Stimulated activated CD4-positive, alpha-beta T cell treated with anti-CD3 and anti-CD28 coated beads, TNF-alpha, amount 100 ng/mL, for 48 hours (primary cell): ENCODE measurements at places on chromosomes 12 and 14.

- peak; percentile 59 for DNase-seq
Observed at GRCh38 chr12:52156757-52157565, 34.9 kb downstream of the KRT80 start.

DNA sequence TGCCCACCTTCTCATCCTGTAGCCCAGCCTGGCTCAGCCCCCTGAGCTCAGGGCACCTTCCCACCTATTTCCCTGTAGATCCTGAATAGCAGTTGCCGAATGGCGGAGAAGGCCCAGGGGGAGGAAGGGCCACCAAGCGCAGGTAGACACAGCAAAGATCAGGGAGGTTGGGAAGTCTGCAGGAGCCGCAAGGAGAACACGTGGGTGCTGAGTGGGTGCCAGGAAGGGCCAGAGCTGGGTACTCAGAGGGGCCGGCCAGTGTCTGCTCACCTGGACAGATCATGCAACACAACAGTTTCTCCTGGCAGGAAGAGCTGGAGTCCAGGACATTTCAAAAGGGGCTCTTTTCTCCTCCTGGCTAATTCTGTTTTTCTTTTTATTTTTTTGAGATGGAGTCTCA lies 30.6 kb downstream of the CHGA start:
- no peak for DNase-seq

DNA sequence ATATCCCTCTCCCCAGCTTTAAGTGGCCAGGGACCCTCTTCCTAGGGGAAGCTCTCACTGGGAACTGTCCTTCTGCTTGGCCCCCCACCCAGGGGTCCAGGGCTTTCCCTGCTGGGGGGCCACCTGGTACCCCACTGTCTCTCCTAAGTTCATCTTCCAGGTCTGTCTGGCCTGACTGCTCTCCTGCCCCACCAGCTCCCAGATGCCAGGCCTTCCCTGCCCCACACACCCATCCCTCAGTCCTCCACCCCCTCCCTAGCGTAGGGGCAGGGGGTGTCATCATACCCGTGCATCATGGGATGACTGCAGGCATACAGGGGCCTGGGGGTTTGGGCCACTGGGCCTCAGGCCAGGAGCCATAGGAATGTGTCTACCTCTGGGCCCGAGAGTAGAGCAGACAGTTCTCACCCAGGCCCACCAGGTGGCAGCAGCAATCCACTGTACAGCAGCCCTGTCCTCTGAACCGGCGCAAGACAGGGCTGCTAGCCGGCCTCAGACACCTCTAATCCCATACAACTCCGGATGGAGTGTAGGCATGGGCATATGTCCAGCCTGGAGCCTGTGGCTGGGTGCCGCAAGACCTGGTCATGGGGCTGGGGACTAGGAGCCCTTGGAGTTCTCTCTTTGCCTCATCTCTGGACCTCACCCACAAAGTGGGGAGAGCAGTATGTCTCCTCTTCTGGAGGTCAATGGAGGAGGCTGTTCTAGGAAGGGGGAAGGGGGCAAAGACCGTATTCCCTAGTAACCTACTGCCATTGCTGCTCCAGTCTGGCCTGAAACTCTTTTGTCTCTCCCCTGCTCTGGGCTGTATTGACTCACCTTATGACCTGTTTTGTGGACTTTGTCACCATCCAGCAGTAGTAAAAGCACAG lies 10.0 kb upstream of the SMARCD1 start:
- DNase-seq = peak; percentile 63

GRCh38 chr12:51020448-51021182 lies 5.6 kb downstream of the SLC11A2 start:
- DNase-seq = no peak

DNA sequence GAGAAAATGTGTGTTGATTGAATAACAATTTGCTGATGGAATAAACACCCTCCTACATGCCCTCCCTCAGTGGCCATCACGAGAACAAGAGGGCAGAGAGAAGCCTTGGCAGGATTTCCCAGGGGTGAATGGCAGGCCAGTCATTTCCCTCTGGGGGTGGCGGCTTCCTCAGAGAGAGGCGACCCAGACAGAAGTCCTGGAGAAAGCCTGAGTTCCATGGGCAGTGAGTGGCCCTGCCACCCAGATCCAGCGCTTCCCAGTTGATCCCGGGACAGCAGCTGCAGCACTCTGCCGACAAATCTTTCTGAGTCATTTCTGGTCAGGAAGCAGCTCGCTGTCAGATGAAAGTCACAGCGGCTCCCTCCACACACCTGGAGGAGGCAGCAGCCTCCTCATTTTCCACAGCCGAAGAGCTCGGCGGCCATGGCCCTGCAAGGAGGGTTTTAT lies 123.0 kb downstream of the SCARB1 start:
- DNase-seq = no peak

DNA sequence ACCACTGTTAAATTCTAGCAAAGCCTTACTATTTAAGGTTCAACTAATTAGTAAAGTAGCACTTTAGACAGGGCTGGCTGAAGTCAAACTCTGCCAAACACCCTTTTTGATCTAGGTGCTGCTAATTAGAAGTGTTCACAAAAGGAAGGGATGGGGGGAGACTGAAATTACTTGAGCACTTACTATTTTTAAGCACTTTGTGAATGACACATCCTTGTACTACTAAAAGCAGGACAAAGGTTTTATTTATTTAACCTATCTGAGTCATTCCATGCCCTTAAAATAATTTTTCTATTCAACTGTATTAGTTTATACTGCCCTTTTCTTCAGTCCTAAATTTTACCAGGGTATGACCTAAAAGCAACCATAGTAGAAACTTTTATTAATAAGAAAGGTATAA lies 20.1 kb downstream of the MBIP start:
- DNase-seq = no peak

DNA sequence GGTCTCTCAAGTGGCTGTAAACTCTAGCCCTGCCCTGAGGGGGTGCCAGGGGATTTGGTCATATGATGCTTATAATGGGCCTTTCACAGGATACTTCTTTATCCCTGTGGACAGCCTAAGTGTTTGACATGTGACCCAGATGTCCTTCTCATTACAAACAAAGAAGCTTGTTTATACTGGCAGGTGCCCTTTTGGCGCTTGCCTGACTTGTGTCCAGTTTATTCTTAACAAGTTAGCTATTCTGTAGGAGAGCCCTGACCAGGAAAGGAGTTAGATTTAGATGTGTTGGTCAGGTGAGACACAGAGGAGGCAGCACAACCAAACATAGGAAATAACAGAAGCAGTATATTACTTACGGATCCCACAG lies 51.9 kb downstream of the CCDC91 start:
- no peak for DNase-seq

DNA sequence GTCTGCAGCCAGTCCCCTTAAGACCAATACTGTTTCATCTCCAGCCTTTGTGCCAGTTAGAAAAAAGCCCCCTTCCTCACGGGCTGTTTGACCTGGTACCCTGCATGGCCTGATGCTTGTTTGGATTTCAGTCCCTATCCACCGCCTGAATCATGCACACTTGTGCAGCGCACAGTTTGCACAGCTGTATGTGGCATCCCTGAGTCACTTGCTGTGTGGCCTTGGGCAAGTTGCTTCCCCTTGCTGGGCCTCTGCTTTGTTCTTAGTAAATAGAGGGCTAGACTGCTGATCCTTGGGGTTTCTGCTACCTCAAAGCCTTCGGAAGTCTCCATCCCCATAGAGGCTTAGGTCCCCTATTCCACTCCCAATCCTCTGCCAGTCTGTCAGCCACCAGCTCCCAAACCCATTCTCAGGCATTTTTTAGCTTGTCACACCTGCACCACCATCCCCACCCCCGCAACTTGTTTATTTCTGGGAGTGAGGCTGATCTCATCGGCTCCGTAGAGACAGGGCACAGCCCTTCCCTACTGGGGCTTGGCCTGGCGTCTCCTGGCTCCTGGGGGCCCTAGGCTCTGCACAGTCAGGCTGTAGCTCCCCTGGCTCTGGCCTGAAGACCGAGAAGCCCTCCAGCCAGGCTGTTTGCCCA lies 8.8 kb downstream of the KRT80 start:
- no peak for DNase-seq

GRCh38 chr12:93363841-93364297 lies 13.9 kb upstream of the NUDT4 start:
- DNase-seq = no peak

DNA sequence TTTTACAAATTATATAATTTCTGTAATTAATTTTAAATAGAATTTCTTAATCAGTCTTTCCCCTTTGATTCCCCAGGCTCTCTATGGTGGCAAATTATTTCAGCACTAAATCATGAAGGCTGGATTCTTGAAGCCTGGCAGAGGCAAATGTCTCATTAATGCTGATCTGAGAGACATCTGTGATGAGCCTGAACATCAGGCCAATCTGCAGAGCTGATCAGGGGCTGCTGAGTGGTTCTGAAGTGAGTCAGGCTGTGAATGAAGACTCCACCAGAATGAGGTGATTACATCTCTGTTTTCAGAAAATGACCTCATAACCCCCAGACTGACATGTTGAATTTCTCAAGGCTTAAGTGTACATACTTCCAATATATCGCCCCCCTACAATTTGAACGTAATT lies 124.2 kb upstream of the MIS18BP1 start:
- no peak for DNase-seq

DNA sequence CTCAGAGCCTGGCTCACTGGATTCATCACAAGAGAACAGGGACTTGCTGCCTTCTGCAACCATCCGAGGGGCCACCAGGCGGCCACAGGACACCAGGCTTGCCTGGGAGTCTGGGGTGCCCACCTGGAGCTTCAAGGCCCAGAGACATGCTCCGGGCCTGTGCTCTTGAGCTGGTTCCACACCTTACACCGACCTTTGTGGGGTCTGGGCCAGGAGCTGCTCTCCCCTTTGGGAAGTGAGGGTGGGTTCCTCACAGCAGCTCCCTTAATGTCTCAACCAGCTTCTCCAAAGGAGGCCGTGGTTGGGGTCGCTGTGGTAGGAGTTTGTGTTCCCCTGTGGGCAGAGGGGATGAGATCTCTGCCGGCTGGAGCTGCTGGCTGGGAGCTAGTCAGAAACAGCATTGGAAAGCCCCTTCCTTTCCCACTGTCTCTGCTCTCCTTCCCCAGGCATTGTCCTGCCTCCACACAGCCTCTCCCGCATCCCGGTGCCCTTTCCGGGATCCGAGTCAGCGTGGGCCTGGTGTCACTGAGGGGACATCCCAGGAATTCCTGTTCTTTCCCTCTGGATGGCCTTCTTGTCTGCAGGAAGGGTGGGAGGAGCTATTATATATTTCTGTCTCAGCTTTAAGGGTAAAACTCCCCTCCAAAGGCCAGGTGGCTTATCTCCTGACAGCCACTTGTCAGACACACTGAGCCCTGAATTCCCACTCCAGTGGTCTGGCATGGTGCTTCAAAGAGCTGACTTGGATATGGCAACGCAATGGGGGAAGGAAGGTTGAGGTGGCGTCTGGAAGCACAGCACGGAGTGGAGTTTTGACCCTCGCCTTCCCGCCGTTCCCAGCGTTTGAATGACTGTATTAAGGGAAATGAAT lies 5.1 kb upstream of the PAPLN start:
- DNase-seq = no peak

- DNase-seq = no peak
Observed at GRCh38 chr12:66008985-66009384, 121.6 kb downstream of the LLPH start.

DNA sequence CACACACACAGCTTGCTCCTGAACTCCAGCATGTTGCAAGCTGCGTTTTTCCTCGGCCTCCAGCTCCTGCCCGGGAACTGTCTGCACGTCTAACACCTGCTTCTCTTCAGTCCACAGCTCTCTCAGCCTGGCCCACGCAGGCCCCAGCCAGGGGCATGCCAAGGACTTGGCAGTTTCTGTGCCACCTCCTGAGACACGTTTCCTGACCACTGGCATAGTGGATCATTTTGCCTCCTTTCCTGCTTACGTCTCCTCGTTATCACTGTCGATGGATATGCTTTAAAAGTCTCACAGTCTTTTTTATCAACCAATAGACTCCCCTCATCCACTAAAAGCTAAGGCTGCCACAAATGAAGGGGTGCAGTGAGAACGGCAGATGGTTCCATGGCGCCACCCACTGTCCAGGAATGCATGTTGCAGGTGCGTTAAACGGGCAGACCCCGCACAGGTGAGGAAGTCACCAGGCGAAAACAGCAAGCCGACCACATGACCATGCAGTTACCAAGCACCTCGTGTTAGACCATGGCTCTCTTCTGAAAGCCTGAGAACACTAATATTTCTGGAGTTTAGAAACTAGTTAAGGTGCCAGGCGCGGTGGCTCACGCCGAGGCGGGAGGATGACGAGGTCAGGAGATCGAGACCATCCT lies 14.7 kb upstream of the TEAD4 start:
- DNase-seq = peak; percentile 54

DNA sequence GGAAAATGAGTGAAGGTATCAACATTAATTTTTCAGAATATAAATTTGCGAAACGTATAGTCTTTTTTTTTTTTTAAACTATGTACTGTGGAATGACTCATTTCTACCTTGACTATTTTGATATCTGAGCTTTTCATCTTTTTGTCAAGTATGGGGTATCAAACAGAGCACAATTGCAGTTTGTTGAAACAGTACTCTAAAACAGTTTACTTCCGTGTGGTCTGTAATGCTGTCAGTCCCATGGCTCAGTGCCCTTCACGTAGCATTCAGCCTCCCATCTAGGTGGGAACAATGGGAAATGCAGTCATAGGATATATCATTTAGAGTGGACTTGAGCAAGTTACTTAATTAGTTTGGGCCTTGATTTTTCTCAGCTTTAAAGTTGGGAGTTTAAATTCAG lies 139.5 kb downstream of the ERC1 start:
- no peak for DNase-seq

DNA sequence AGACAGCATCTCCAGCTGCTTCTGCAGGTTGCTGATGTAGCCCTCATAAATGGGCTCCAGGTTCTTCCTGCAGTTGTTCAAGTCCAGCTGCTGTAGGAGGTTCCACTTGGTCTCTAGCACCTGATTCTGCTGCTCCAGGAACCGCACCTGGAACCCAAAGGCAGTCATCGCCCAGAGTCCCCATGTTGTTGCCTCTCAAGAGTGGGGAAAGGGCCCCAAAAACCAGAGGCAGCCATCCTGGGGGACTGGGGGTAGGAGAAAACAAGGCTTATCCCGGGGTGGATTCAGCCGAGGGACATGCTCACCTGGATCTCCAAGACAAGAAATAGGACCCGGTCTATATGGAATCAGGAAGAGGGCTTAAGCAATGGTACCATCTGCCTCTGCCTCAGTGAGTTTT lies 2.3 kb downstream of the KRT72 start:
- no peak for DNase-seq

- DNase-seq = no peak
Observed at GRCh38 chr12:92908108-92908507, 21.0 kb downstream of the EEA1 start.

DNA sequence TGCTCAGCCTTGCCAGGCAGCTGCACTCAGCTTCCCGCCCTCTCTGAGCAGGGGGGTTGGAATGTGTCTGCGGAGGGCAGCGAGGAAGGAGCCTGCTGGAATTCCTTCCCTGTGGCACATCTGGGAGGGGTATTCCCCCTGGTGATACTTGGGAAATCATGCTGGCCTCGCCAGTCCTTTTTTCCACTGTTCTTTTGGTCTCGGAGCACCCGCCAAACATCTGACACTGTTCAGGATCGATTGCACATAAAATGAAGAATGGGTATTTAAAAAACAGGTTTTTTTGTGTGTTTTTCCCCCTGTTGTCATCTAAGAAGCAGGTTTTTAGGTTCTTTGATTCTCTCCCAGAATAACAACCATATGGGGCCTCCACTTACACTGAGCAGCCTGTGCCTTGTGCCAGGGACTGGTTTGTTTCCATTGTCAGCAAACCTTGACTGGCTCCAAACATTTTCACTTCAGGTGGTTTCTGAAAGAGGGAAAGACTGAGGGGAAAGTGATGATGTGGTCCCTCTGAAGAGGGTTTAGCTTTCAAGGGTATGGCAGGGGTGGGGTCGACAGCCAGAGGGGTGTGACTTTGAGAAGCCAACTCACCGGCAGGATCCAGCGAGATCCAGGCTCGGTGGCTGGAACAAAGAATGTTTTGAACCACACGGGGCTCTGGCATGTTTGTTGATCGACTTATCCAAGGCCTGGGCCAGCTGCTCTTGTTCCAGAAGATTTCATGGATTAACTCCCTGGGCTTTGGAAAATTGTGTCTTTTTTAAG lies 215.1 kb downstream of the CACNA1C start:
- no peak for DNase-seq
